Endothelial cell (in vitro differentiated cells): ENCODE measurements at places on chromosomes 2 and 18.

DNA sequence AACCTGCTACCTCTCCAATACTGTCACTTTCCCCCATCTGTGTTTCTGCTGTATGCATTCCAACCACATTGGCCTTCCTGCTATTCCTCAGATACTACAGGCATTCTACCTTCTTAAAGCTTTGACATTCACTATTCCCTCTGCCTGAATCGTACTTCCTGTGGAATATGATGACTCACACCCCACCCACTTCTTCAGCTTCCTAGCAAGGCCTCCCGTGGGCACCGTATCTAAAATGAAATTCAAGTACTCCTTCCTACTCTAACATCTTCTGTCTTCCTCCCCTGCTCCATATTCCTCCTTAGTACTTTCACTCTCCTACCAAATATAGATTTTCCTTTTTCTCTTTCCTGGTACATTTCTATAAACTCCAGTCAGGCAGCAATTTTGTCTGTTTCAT is 710.4 kb downstream of the RNF144A start:
- no peak for DNase-seq

- DNase-seq, result peak; percentile 3
Observed at GRCh38 chr2:134917360-134917865, 1.2 kb upstream of the CCNT2 start.

DNA sequence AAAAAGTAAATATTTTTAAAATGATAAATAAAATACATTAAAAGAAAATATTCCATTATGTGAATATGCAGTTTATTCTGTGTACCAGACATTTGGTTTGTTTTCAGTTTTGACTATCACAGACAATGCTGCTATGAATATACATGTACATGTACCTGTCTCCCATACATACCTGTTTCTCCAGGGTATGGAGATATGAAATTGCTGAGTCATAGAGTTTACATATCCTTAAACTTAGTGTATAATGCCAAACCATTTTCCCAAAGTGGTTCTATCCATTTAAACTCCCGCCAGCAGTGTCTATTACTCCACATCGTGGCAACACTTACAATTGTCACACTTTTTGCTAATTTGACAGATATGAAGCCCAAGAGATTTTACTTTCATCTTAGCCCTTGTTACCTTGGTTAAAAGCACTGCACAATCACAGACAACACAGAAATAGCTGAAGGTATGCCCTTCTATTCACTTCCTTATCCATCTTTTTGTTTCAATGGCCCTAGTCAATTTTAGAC is 56.3 kb downstream of the ZNF521 start:
- DNase-seq, result no peak

GRCh38 chr2:24206242-24206641 is 31.4 kb downstream of the FAM228A start:
- no peak for DNase-seq

DNA sequence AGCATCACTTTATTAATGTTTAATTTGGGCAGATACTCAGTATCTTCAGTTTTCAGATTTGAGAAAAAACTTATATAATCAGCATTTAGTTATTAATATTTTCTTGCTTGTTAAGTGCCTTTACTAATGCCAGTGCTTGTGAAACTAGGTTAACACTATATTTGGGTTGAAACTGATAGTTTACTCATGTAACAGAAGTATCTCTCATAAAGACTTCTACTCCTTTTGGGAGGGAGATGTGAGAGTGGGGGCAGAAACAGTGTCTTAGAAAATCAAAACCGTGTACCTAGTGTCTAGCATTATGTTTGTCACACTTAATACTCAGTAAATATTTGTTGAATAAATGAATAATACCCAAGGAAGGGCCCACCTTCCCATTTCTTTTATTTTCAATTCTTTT is 129.5 kb downstream of the MSTN start:
- no peak for DNase-seq

DNA sequence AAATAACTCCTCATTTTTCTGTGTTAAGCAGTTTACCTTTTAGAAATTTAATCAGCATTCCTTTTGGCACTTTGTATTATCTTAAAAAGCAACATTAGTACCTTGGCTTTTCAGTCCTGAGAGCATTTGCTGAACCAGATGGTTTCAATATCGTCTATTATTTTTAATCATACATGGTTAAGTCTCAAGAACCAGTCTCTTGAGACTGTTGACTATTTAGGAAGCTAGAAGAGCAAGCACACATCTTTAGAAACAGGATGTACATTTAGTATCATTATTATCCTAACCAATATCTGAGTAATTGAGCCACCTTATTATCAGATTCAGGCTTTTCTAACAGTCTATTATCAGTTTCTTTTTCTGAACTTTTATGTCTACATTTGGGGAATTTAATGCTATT is 28.2 kb upstream of the ZEB2 start:
- DNase-seq, result no peak

- no peak for DNase-seq
Observed at GRCh38 chr18:54173250-54173649, 51.2 kb downstream of the MBD2 start.

- DNase-seq, result no peak
Observed at GRCh38 chr2:128368437-128369107, 49.9 kb upstream of the HS6ST1 start.

GRCh38 chr2:48395658-48396057 is 134.3 kb upstream of the STON1 start:
- DNase-seq, result no peak

DNA sequence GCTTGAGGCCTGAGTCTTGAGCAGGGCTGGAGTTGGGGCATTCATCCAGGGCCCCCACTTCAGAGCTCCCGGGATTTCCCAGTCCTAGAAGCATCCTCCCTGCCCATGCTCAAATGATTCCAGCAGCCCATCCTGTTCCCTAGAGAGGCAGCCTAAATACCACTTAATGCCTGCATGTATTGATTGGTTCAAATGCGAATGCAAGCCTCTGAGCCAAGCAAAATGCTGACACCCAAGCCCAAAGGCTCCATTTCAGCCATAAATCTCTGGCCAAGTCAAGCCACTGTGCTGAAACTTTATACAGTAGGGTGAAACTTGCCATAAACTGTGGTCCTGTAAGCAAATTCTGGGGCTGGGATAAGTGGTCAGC is 279.8 kb downstream of the CLIP4 start:
- DNase-seq, result no peak
